ENCODE measurements at places on chromosomes 4 and X.

DNA sequence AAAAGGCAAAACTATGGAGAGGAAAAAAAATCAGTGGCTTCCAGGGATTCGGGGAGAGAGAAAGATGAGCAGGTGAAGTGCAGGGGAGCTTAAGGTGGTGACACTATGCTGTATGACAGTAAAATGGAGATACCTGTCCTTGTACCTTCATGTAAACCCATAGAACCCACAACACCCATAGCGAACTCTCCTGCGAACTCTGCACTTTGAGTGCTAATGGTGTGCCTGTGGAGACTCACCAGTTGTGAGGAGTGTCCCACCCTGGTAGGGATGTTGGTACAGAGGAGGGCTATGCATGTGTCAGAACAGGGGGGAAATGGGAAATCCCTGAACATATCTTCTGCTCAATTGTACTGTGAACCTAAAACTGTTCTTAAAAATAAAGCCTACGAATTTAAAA lies 42.8 kb downstream of the HMX1 start:
- DNase-seq = no peak

DNA sequence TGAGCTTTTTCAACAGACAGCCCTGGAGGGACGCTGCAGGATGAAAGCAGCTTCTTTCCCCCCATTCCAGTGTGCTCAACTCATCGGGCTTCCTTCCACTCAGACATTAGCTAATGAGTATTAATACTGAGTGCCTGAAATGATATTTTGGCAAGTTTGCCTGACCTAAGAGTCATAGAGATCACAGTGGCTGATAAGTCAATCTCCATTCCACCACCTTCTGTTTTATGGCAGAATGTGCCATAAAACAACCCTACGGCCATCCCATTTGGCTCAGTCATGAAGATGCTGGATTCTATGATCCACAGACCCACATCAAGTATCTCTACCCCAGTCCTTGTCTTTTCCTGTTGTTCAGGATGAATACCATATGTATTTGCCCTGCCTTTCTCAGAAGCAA lies 48.3 kb upstream of the MAB21L2 start:
- no peak for DNase-seq

GRCh38 chr4:57926311-57926710 lies 816.1 kb upstream of the IGFBP7 start:
- DNase-seq = no peak

- no peak for DNase-seq
These were observed 31.1 kb downstream of the TACC3 start for GRCh38 chr4:1752284-1753041.

GRCh38 chr4:73619346-73619745 lies 890 bp downstream of the RASSF6 start:
- DNase-seq = no peak

GRCh38 chr4:40812386-40812785 lies 62.6 kb downstream of the NSUN7 start:
- DNase-seq = no peak

- DNase-seq = peak; percentile 86
These were observed 1034.5 kb upstream of the IGFBP7 start for GRCh38 chr4:58144721-58145120.

DNA sequence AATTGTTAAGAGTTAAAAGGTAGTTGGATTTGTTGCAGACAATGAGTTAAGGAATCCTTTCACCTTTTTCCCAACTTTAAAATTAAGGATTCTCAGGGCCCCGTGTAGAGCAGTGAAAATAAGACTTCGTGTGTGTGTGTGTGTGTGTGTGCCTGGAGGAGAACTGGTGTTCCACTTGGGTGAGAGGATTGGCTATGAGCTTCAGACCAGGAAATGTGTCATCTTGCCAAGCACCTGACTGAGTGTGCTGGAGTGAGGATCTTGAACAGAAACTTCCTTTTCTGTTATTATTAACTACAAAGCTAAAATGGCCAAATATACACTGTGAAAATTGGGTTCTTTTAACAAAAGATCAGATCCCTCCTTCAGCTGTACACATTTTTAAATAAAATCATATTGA lies 113.1 kb upstream of the VCX2 start:
- no peak for DNase-seq

- peak; percentile 45 for DNase-seq
These were observed 337.8 kb downstream of the PDGFC start for GRCh38 chr4:156633847-156634246.

GRCh38 chr4:38889143-38889542 lies 21.5 kb downstream of the FAM114A1 start:
- no peak for DNase-seq

GRCh38 chr4:54940996-54941865 lies 184.2 kb downstream of the KDR start:
- DNase-seq = no peak

- DNase-seq = no peak
These were observed 45.0 kb downstream of the NAF1 start for GRCh38 chr4:163121689-163122088.

DNA sequence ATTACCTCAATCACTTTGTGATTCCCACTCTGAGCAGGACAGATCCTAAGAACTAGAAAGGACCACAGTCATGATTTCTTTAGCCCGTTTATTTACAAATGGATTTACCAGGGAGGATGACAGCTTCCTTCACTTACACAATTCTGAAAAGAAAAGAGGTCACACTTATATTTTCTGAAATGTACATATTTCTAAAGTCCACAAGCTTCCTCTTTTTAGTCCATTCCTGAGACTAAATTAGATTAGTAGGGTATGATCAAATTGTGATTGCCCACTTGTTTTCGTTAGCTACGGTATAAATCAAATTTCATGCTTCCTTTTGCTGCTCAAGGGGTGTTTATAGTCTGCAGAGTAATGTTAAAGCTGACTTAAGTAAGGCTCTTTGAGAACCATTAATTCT lies 7.6 kb upstream of the AMELX start:
- no peak for DNase-seq

GRCh38 chr4:175166020-175166419 lies 247.9 kb downstream of the ADAM29 start:
- no peak for DNase-seq

GRCh38 chr4:33427676-33428075 lies 2707.5 kb downstream of the PCDH7 start:
- DNase-seq = peak; percentile 19

DNA sequence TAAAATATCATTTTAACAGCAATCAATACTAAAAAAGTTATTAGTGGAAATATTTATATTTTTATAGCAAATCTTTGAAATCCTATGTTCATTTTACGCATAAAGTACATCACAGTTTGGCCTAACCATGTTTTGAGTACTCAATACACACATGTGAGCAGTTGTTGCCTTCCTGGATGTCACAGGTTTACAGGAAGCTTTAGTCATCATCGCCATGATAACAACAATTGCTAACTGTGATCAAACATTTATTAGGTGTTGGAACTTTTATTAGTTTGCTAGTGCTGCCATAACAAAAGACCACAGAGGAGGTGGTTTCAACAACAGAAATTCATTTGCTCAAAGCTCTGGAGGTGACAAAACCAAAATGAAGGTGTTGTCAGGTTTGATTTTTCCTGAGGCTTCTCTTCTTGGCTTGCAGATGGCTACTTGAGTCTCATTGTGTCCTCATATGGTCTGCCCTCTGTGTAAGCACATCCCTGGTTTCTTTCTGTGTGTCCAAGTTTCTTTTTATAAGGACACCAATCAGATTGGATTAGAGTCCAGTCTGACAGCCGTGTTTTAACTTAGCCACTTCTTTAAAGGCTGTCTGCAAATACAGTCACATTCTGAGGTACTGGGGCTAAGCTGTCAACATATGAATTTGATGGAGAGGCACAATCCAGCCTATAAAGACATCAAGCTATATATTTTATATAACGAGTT lies 43.1 kb upstream of the BOD1L1 start:
- no peak for DNase-seq

DNA sequence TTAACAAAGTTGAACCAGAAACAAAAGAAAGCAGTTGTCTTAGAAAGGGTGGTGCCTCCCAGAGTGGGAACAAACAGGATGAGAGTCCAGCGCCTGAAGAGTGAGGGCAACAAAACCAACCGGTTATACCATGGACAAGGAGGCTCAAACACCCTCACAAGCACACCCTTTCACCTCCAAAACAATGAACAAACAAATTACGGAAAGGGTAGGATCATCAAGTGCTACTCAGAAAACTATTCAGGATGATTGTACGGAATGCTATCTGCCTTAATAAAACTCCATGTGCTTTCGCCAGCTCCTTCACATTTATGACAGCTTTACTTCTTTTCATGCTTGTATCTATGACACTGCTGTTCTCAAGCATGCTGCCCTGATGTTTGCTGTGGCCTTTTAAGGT lies 26.8 kb downstream of the SLC39A8 start:
- DNase-seq = no peak

DNA sequence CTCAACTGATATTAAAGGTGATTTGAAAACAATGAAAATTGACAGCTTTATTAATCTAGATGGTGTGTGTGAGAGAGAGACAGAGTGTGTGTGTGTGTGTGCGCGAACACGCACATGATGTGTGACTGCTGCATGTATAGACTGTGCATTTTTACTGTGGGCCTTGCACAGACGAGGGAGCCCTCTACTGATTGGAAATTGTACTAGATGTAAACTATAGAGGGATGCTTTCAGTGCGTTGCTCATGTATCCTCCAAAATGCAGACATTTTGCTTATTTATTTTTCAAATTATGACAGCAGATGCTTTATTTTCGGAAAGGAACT lies 168.4 kb upstream of the GK2 start:
- peak; percentile 23 for DNase-seq

All from NCI-H524 treated with DMSO at 0.1 percent for 48 hours (cell line).